ENCODE measurements at places on chromosomes 2 and 18.

GRCh38 chr2:51706220-51706619 lies 674.3 kb upstream of the NRXN1 start:
- DNase-seq = no peak

- DNase-seq = no peak
Measured at GRCh38 chr18:71105994-71106546, 817.2 kb downstream of the SOCS6 start.

DNA sequence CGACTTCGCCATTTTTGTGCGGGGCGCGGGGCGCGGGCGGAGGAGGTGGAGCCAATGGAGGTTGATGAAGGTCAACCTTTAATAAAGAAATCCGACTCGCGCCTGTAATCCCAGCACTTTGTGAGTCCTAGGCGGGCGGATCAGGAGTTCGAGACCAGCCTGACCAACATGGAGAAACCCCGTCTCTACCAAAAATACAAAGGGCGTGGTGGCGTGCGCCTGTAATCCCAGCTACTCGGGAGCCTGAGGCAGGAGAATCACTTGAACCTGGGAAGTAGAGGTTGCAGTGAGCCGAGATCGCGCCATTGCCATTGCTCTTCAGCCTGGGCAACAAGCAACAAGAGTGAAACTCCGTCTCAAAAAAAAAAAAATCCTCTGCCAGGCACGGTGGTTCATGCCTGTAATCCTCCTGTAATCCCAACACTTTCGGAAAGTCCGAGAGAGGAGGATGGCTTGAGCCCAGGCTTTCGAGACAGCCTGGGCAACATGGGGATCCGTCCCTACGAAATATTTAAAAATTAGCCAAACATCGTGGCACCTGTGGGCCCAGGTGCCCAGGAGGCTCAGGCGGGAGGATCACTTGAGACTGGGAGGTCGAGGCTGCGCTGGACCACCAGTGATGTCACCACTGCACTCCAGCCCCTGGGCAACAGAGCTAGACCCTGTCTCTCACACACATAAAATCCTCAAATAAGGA lies 493 bp upstream of the PREB start:
- DNase-seq = no peak

DNA sequence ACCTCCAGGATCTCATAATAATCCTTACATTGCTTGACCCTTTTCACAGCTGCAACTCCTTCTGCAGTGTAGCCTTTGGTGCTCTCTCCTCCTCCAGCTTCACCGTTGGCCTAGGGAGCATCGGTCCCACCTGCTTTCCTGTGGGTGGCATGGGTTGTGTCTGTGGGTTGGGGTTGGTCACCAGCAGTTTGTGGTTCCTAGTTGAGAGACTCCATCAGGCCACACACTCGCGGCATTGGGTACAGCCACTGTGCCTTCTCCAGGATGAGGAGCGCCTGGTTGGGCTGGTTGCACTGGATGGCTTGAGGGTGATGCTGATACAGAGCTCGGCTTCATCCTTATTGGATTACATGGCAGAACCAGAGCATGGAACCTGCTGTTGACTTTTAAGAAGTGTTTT lies 69.4 kb upstream of the SPRED2 start:
- no peak for DNase-seq

DNA sequence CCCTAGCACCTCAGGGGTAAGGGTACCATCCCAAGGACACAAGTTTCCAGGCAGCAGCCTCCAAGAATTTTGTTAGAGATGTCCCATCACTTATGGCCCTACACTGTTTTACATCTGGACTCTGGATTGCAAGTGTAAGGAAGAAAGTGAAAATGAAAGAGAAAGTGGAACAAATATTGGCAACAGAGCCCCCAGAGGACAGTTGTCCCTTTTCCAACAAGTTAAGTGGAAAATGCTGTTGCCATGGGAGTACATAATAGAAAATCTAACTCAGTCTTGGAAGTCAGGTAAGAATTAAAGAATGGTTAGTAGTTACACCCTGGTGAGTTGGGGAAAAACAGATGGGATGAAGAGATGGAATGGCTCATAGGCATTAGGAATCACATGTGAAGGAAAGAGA lies 50.6 kb downstream of the TTC21B start:
- DNase-seq = peak; percentile 14

DNA sequence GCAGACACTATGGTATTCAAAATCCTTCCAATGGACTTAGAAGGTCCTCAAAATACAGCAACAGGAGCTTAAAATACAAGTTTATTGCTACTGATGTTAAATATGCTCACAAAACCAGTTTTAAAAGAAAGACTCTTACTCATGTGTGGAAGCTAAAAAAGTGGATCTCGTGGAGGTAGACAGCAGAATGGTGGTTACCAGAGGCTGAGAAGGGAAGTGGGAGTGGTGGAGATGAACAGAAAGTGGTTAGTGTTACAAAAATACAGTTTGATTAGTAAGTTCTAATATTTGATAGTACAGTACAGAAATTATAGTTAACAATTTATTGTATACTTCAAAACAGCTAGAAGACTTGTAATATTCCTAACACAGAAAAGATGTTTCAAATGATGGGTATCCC lies 12.1 kb downstream of the ADAM17 start:
- DNase-seq = no peak

- DNase-seq = peak; percentile 75
Measured at GRCh38 chr2:109475531-109476210, 138.1 kb downstream of the SEPTIN10 start.

DNA sequence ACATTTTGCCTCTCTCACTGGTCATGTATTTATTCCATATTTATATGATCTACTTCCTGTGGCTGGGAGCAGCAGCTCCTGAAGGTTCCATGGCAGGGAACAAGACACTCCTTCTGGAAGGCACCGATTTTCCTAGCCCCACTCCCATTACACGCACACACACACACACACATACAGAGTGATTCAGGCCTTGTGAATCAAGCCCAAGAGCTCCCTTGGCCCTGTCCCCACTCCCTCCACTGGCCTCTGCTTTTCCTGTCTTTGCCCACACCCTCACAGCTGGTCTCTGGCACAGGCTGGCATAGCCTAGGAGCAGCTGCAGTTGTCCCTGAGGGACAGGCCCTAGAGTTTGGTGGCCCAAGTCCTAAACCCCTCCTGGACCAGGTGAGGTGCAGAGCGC lies 201.7 kb downstream of the NAPG start:
- no peak for DNase-seq

GRCh38 chr18:1658908-1659566 lies 754.4 kb downstream of the ADCYAP1 start:
- no peak for DNase-seq

DNA sequence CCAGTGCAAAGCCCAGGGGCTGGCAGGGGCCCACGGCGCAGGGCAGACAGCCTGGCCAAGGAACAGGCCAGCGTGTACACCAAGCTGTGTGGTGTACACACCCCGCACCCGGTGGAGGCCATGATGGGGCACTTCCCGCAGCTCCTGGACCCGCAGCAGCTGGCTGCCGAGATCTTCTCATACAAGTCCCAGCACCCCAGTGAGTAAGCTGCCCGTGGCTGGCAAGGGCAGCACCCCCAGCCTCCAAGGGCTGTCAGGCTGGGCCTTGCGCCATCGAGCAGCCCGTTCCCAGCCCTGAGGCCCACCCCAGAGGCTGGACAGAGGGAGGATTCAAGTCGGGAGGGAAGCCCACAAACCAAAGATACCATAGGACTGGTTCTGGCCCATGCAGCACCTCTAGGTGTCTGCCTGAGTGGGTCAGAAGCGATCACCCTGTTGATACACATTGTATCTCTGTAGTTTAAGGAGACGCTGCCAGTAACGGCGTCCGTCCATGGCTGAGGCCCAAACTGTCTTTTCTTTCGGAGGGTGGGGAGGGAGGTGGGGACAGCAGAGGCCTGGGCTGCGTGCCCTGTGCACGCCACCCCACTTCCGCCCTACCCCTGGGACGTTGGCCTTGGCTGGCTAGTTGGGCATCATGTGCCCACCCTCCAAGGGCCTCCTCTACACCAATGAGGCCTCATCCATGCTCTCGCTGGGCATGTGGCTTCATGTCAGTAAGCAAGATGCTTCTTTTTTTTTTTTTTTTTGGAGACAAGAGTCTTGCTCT lies 16.8 kb upstream of the MTERF4 start:
- no peak for DNase-seq

DNA sequence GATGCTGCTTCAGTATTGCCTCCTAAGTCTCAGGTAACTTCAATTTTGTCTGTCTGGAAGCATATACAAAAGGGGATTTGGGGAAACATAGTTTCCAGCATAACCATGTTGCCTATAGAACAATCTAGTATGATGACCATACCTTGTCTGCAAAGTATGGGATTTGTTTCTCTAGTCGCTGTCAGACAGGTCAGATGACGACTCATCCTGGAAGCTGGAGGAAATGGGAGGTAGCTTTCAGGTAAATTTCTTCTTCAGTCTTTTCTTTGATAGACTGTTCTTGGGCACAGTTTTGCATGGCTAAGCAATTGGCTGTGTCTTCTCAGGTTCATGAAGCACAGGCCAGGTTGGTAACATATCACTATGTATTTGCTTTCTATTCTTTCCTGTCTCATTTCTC lies 2.8 kb upstream of the OSBPL6 start:
- no peak for DNase-seq

- DNase-seq = peak; percentile 26
Measured at GRCh38 chr2:46229134-46230063, 67.8 kb upstream of the EPAS1 start.

- peak; percentile 23 for DNase-seq
Measured at GRCh38 chr2:64637931-64638330, 15.8 kb downstream of the SERTAD2 start.

DNA sequence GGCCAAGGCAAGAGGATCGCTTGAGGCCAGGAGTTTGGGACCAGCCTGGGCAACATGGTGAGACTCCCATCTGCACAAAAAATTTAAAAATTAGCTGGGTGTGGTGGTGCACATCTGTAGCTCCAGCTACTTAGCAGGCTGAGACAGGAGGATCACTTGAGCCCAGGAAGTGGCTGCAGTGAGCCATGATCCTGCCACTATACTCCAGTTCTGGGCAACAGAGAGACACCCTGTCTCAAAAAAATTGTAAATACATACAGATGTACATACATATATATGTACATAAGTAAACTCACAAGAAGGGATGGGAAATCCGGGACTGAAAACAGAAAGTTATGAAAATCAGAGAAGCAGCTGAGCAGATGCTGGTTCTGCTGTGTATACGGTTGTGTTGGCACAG lies 29.6 kb upstream of the TAF4B start:
- no peak for DNase-seq

DNA sequence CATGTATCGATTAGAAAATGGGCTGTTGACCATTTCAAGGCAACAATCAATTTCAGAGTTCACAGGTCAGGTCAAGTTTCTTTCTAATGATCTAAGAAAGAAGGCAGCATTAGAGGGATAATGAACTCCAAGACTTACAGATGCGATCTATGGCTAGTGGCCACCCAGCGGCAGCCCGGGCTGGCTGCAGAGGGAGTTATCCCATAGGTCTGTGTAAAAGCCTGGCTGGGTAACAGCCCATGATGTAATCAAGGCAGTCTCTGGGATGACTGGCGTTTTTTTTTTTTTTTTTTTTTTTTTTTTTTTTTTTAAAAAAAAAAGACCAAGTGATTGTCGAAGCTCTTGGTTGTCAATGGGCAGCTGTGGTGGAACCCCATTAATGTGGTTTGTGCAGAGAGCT lies 171.1 kb upstream of the SKOR2 start:
- DNase-seq = peak; percentile 20

DNA sequence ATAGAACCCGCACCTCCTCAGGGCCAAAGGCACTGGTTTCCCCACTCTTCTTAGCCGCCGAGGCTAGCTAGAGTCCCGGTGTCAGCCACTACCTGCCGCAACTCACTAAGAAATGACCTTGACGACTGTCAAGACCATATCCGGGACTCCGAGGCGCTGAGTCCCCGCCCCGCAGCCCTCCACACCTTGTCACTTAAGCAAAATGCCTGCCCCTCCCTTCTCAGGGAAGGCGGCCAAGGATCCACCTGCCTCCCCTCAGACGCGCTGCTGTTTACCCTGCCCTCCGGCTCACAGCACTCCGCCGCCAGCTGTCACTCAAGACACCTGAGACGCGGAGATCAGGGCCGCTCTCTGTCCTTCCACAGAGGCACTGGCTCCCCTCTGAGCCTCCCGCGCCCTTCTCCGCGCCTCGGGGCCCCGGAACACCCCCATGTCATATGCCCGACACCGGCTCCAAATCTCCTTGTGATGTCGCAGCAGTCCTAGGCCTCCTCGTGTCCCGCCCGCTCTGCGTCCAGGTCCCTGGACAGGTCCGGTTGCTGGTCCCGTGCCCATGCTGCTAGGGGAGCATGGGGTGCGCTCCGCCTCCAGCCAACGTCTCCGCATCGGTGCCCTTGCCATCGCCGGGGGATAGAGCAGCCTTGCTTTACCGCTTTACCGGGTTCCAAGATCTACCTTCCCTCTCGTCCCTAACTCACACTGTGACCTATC lies 32.5 kb upstream of the REG3G start:
- no peak for DNase-seq

GRCh38 chr2:181954538-181954883 lies 31.1 kb upstream of the PPP1R1C start:
- peak; percentile 11 for DNase-seq

DNA sequence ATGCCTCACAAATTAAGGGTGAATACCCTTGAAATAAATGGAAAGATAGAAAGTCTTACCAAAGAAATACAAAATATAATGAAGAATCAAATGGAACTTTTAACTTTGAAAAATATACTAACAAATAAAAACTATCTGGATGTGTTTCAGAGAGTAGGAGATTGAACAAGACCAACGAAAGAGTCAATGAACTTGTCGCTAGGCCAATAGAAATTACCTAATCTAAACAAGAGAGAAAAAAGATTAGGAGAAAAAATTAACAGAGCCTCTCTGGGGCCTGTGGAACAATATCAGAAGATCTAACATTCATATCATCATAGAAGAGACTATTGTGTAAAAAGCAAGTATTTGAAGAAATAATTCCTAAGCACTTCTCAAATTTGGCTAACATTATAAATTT lies 11.1 kb downstream of the FRZB start:
- DNase-seq = no peak

- DNase-seq = no peak
Measured at GRCh38 chr18:12028674-12029073, 47.4 kb downstream of the IMPA2 start.

GRCh38 chr2:217628061-217628460 lies 374.7 kb downstream of the TNS1 start:
- DNase-seq = no peak

DNA sequence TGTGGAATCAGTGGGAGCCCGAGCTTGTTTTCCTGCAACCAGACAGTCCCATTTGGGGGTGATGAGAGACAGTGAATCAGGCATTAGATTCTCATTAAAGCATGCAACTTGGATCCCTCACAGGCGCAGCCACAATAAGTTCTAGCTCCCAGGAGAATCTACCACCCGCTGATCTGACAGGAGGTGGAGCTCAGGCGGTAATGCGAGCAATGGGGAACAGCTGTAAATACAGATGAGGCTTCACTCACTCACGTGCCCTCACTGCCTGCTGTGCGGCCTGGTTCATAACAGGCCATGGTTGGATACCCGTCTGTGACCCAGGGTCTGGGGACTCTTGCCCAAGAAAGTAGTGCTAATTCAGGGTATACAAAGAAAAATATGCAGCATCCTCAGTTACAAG lies 144.8 kb upstream of the RGPD4 start:
- no peak for DNase-seq

- DNase-seq = peak; percentile 52
Measured at GRCh38 chr2:127486247-127487058, 39.8 kb downstream of the IWS1 start.
